ENCODE measurements at places on chromosomes 2 and 18.

DNA sequence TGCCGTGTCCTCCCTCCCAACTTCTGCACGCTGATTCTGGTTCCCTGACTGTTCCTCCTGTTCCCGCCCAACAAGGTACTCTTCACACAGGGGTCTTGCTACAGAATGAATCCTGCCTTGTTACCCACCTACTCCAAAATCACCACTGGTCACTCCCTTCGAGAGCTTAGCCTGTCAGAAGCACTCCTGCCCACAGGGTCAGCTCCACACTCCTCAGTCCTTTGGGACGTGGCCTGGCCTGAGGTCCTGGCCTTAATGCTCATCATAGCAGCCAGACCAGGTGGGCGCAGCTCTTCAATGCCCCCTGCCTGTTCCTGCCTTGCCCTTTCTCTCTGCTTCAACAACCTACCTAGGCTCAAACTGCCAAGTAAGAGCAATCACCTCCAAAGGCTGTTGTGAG, 27.8 kb upstream of the ID2 start:
- DNase-seq: no peak

DNA sequence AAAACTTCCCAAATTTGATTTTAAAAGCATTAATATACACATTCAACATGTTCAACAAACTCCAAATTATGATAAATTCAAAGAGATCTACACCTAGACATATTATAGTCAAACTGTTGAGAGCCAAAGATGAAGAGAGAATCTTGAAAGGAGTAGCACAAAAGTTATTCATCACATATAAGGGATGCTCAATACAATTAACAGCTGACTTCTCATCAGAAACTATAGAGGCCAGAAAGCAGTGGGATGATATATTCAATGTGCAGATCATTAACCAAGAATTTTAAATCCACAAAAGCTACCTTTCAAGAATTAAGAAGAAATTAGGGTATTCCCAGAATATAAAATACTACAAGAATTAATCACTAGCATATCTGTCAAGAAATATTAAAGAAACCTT, 75.4 kb downstream of the LOXHD1 start:
- DNase-seq: no peak

GRCh38 chr2:33363325-33364298, 112.8 kb upstream of the RASGRP3 start:
- DNase-seq: no peak

DNA sequence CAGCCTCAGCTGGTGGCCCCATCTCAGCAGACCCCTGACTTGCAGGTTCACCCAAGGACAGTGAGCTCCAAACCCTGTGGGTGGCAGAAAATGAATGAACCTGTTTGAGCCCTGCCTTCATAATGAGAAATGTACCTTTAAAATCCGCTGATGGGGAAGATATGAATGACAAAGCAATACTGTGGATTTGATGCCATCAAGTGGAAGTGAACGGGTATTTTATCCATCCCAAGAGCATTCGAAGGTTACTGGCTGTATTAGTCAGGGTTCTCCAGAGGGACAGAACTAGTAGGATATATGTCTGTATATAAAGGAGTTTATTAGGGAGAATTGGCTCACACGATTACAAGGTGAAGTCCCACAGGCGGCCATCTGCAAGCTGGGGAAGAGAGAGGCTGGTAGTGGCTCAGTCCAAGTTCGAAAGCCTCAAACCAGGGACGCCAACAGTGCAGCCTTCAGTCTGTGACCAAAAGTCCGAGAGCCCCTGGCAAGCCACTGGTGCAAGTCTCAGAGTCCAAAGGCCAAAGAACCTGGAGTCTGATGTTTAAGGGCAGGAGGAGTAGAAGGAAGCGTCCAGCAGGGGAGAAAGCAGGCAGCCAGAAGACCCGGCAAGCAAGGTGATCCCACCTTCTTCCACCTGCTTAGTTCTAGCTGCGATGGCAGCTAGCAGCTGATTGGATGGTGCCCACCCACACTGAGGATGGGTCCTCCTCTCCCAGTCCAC, 32.1 kb downstream of the TOGARAM2 start:
- DNase-seq: no peak

- DNase-seq: no peak
These were observed 164.0 kb downstream of the HDAC4 start for GRCh38 chr2:239236808-239237205.

DNA sequence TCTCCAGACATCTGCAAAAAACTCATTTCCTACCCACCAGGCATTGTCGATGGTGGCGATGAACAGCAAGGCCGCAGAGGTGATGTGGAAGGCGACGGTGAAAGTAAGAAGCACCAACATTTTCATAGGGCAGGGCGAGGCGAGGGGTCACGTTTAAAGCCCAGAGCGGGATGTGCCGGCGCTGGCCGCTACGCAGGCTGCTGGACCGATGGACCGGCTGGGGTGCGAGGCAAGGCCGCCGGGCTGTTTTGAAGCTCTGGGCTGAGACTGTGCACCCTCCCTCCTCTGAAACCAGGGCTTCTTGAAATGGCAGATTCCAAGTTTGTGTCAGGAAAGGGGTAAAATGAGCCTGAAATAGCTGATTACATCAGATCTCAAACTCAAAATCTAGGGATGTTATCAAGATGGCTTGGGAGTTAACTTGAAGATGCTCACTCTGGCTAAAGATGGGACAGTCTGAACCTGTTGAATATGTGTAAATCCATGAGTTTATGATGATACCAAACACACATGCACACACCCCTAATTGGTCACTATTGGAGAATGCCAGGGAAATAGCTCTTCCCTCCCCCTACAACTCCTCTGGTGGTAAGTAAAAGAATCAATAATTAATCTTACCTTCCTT, 31.6 kb upstream of the GAREM2 start:
- no peak for DNase-seq
